ENCODE measurements at places on chromosomes 12 and 14.

- no peak for DNase-seq
Observed at GRCh38 chr12:1737652-1738286, 46.9 kb downstream of the ADIPOR2 start.

DNA sequence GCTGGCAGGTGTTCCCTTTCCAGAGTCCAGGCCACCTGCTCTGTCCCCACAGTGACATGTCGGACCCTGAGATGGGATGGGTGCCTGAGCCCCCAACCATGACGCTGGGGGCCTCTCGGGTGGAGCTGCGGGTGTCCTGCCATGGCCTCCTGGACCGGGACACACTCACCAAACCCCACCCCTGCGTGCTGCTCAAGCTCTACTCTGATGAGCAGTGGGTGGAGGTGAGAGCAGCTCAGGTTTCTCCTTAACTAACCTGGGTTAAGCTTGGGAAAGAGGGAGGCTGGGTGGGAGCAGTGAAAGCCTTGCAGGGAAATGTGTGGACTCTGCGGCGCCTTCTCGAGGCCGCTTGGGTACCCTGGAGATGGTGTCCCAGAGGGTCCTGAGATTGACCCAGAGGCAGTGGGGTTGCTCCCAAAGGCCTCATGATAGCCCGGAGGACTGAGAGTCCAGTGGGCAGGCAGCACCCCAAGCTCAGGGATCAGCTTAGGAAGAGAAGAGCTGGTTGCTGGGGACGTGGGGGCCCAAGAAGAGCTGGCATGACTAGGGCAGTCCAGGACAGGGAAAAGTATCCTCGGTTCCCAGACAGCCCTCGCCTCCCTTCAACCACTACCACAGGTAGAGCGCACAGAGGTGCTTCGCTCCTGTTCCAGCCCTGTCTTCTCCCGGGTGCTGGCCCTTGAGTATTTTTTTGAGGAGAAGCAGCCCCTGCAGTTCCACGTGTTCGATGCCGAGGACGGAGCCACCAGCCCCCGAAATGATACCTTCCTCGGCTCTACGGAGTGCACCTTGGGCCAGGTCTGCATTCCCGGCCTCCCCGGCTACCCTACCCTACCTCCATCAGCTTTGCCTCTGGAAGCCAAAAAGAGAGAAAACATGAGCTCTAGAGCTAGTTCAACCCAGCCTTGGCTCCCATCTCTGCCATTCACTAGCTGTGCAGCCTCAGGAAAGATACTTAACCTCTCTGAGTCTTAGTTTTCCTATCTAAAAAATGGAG, 1.8 kb downstream of the CPNE6 start:
- DNase-seq = no peak

DNA sequence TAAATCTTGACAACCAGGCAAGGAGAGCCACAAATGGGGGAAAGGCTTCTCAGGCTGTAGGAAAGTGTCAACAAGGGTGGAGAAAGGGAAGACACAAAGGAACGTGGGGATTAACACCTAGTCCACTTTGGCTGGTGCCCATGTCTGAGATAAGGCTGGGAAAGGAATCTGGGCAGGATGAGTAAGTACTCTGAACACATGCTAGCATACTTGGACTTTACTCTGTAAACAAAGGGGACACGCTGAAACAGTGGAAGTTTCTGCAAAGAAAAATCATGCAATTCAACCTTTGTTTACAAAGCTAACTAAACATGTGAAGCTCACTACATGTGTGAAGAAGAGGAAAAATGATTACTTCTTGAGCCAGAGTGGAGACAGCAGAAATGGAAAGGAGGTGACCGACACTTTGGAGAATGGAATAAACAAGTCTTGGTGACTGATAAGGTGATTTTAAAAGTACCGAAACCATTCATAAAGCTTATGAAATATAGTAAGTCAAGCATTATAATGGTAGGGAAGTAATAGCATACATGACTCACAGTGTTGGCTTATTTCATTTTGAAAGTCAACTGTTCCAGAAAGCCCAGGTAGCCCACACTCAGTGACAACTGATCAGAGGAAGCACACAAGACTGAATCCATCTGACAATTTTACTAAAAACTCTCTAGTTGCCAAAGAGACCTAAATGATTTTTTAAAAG, 13.2 kb downstream of the CPNE8 start:
- DNase-seq = no peak

GRCh38 chr14:50756300-50756699, 74.7 kb downstream of the NIN start:
- no peak for DNase-seq

DNA sequence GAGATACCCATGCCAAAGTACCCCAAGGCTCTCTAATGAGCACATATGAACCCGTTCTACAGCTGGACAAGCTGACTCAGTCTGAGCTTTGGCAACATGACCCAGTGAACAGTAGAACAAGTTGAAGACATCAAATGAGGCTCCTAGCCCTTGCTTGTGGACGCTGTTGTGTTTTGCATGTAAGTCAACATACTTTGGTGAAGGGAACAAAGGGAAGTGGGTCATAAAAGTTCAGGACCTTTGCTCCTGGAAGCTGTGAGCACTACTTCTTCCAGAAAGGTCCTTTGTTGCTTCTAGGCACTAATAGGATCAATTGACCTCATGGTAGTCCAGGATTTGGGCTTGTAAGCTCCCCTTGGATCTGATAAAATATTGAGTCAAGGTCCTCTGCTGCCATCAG, 613.5 kb upstream of the TBX3 start:
- DNase-seq = no peak

- peak; percentile 52 for DNase-seq
Observed at GRCh38 chr12:26119391-26119989, 5.3 kb downstream of the BHLHE41 start.

GRCh38 chr12:119721306-119721705, 53.4 kb downstream of the PRKAB1 start:
- DNase-seq = no peak

DNA sequence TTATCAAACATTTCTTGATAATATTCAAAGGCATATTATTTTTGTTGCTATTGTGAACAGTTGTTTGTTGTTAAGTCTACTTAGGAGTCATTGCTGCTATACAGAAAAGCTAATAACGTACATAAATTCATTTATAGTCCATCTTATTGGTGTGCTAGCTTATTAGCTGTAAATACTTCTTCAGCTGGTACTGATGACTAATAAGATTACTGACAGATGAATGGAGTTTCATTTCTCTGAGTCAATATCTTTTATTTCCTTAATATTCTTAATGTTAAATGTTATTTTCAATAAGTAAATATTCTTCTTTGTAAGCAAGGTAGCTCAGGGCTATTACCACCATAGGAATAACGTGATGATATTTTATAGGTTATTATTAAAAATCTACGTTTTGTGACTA, 139.4 kb upstream of the SLCO1C1 start:
- no peak for DNase-seq

- DNase-seq = no peak
Observed at GRCh38 chr12:1872448-1872847, 46.0 kb downstream of the CACNA2D4 start.

DNA sequence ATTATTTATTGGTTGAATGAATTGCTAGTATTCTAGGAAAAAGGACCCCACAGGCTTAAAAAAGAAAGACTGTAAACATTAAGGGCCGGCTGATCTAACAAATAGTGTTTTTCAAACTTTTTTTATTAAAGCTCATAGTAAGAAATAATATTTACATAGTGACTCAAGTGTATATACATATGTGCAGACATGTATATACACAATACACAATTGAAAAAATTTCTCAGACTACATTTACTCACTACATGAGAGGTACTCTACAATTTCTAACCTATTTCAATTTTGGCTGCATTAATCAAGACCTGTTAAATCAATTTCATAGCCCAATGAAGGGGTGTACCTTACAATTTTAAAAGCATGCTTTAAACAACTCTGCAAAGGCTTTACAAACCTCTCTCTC, 17.5 kb downstream of the KCNH5 start:
- DNase-seq = no peak

- DNase-seq = no peak
Observed at GRCh38 chr14:20583908-20584307, 3.9 kb downstream of the RNASE11 start.

DNA sequence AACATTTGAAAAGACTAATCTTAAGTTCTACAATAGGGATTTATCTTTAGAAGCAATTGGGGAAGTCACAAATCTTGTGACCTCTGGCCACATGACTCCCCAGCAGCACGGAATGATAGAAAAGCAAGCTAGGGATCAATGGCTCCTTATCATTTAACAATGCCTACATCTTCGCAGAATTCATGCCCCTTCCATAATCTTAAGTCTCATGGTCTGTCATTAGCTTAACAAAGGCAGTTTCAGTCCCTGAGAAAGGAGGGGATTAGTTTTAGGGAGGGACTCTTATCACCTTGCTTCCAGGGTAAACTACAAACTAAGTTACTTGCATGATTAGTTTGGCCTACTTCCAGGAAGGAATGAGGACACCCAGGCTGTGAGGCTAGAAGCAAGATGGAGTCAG, 486.0 kb downstream of the RMST start:
- DNase-seq = no peak

DNA sequence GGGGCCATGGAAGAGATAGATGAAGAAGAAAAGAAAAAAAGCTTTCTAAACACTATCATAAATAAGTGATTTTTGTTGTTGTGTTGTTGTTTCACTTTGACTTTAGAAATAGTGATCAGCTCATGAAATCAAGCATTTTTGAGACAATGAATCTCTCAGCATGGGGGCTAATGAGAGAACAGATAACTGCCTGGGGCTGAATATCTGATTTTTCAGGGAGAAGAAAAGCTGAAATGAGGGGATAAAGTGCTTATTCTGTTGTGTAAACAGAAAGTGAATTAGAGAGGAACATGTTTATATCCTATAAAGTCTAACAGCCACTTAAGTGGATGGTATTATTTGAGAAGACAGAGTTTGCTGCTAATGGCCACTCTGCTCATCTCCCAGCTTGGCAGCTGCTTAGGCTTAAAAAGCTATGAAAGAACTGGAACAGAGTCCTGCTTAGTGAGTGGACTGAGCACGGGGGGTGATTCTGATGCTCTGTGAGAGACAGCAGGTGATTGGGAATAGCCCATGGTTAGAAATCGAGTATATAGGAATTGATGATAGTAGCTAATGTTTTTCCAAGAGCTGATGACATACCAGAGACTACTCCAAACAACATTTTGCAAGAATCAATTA, 646.1 kb upstream of the TMEM132C start:
- DNase-seq = no peak

DNA sequence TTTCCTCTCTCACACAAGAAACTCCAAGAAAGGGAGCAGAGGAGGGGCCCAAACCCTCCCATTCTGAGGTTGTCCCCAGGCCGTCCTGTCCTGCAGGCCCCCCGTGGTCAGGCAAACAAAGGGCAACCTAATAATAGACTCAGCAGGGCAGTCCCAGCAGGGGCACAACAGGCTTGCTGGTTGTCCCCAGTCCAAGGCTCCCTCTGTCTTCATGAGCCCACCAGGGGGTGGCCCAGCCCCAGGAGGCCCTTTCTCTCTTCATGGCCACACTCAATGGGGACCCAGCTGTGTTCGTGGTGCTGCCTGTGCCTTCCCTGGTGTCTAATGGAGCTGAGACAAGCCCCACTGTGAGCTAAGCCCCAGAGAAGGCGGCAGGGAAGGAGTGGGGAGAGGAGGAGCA, 359.9 kb downstream of the ADGRD1 start:
- no peak for DNase-seq

GRCh38 chr12:106723416-106723815, 51.1 kb upstream of the RIC8B start:
- DNase-seq = no peak

- DNase-seq = no peak
Observed at GRCh38 chr14:90721619-90722305, 94.5 kb downstream of the TTC7B start.

DNA sequence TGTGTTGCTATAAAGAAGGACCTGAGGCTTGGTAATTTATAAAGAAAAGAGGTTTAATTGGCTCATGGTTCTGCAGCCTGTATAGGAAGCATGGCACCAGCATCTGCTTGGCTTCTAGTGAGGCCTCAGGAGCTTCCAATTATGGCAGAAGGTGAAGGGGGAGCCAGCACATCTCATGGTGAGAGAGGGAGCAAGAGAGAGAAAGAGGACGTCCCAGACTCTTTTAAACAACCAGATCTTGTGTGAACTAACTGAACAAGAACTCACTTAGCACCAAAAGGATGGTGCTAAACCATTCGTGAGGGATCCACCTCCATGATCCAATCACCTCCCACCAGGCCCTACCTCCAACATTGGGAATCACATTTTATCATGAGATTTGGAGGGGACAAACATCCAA, 6.1 kb upstream of the SNAPC1 start:
- DNase-seq = no peak
